H9 (cell line): ENCODE measurements at places on chromosomes 1 and 21.

- H3K36me3 ChIP-seq, result peaks cover 1% of the 10 kb centered on the region; the same call in 1 of the 2 replicates
- H3K4me1 ChIP-seq, result no peaks in the 10 kb centered on the region
- no peak overlapping the region for H3K4me3 ChIP-seq
- H3K27ac ChIP-seq, result no peak overlapping the region
- no peaks in the 10 kb centered on the region for H3K27me3 ChIP-seq
These were observed 469.8 kb upstream of the ZP4 start for GRCh38 chr1:238360474-238360873.

- H3K4me3 ChIP-seq, result no peak overlapping the region
- H3K27me3 ChIP-seq, result no peaks in the 10 kb centered on the region
- peaks cover 65% of the 10 kb centered on the region for H3K36me3 ChIP-seq
- H3K4me1 ChIP-seq, result no peaks in the 10 kb centered on the region
These were observed 20.8 kb downstream of the ATP1B1 start for GRCh38 chr1:169127305-169127704.

- no peak overlapping the region for H3K27ac ChIP-seq
- H3K4me1 ChIP-seq, result peaks cover 23% of the 10 kb centered on the region
- DNase-seq, result no peak
- no peaks in the 10 kb centered on the region for H3K27me3 ChIP-seq
These were observed 11.7 kb downstream of the SRSF4 start for GRCh38 chr1:29169976-29170375.

- H3K27ac ChIP-seq, result no peak overlapping the region
- no peak for DNase-seq
- H3K4me3 ChIP-seq, result no peak overlapping the region
These were observed 57.7 kb downstream of the ATG4C start for GRCh38 chr1:62841587-62842169.

DNA sequence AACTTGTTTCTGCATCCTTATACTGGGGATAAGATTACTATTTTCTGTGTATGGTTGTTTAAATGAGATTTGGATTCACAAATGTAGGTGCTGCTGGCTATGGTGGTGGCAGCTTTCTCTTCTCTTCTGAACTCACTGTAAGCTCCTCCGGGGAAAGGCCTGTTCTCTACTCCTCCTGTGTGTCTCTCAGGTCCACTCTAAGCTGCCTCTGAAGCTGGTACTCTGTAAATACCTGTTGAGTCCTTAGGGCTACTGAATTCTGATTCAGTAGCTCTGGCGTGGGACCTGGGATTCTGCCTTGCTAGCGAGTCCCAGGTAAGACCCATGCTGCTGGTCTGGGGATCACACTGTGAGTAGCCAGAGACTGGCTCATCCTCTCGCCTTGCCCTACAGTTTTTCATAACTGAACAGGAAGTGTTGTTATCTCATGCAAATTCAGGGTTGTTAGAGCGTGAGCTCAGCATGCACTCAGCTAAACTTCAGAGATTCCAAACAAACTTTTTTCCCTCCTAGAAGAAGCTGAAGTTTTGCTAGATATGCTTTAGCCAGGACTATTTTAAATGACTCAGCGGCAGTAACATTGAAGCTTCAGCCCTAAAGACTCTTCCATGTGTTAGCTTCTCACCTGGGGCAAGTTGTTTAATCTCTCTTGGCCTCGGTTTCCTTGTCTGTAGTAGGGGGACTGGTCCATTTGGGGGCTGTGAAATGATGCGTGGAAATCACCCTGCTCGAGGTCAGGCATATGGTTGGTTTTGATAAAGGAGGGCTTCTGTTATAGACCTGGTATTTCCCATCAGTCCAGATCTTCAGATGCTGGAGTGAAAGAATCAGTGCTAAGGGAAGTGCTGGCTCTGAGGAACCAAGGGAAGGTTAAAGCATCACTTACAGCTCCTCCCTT, 271.5 kb upstream of the TMEM51 start:
- no peak overlapping the region for H3K4me3 ChIP-seq
- H3K4me1 ChIP-seq, result no peaks in the 10 kb centered on the region
- DNase-seq, result no peak
- no peaks in the 10 kb centered on the region for H3K27me3 ChIP-seq
- no peak overlapping the region for H3K27ac ChIP-seq

GRCh38 chr1:17930635-17931034, 175.5 kb downstream of the ACTL8 start:
- H3K36me3 ChIP-seq, result no peaks in the 10 kb centered on the region
- no peak overlapping the region for H3K4me3 ChIP-seq
- H3K4me1 ChIP-seq, result no peaks in the 10 kb centered on the region
- no peaks in the 10 kb centered on the region for H3K27me3 ChIP-seq

GRCh38 chr1:192545896-192546521, 29.6 kb upstream of the RGS1 start:
- H3K4me1 ChIP-seq, result no peaks in the 10 kb centered on the region
- H3K4me3 ChIP-seq, result no peak overlapping the region
- DNase-seq, result no peak
- no peaks in the 10 kb centered on the region for H3K27me3 ChIP-seq

DNA sequence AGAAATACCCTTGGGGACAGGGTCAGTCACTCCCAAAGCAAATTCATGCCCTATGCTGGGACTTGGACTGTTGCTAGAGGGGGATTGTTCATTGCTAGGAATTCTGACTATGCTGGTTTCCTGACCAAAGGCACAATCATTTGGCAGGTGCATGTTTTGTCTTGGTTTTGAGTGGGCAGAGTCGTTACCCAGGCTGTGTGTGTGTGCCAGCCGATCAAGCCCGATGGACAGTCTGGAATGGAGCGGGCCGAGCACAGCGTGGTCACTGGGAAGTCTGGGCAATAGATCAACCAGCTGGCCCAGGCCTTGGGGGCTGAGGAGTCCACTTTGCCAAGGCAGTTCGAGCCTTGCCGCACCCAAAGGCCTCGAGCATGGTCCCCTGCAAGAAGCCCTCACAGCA, 60.9 kb downstream of the HTR6 start:
- no peak overlapping the region for H3K27ac ChIP-seq
- H3K36me3 ChIP-seq, result no peaks in the 10 kb centered on the region
- H3K4me1 ChIP-seq, result peaks cover 6% of the 10 kb centered on the region
- H3K27me3 ChIP-seq, result no peaks in the 10 kb centered on the region; the same call in 1 of the 2 replicates

GRCh38 chr21:33199516-33200217, 30.1 kb upstream of the IFNAR2 start:
- H3K27me3 ChIP-seq, result no peaks in the 10 kb centered on the region
- H3K4me3 ChIP-seq, result no peak overlapping the region
- H3K4me1 ChIP-seq, result no peaks in the 10 kb centered on the region
- H3K27ac ChIP-seq, result no peak overlapping the region

GRCh38 chr1:78104322-78104721, 58.6 kb downstream of the GIPC2 start:
- H3K27ac ChIP-seq, result no peak overlapping the region
- no peak overlapping the region for H3K4me3 ChIP-seq
- DNase-seq, result no peak
- no peaks in the 10 kb centered on the region; the same call in 1 of the 2 replicates for H3K4me1 ChIP-seq
- no peaks in the 10 kb centered on the region for H3K27me3 ChIP-seq

GRCh38 chr1:224175617-224176016, 7.4 kb upstream of the DEGS1 start:
- H3K4me1 ChIP-seq, result no peaks in the 10 kb centered on the region
- DNase-seq, result peak; percentile 77
- no peak overlapping the region for H3K27ac ChIP-seq
- no peaks in the 10 kb centered on the region for H3K27me3 ChIP-seq
- H3K36me3 ChIP-seq, result peaks cover 3% of the 10 kb centered on the region; the same call in 1 of the 2 replicates
- peak overlapping the region; percentile 71 for H3K4me3 ChIP-seq

GRCh38 chr21:45570071-45570470, 27.8 kb upstream of the SLC19A1 start:
- peak; percentile 3 for DNase-seq
- no peaks in the 10 kb centered on the region for H3K36me3 ChIP-seq
- H3K27me3 ChIP-seq, result no peaks in the 10 kb centered on the region
- peaks cover 4% of the 10 kb centered on the region; the same call in 1 of the 2 replicates for H3K4me1 ChIP-seq

GRCh38 chr1:211148366-211148765, 14.4 kb upstream of the KCNH1 start:
- no peak overlapping the region for H3K27ac ChIP-seq
- no peaks in the 10 kb centered on the region for H3K27me3 ChIP-seq
- no peaks in the 10 kb centered on the region for H3K36me3 ChIP-seq

DNA sequence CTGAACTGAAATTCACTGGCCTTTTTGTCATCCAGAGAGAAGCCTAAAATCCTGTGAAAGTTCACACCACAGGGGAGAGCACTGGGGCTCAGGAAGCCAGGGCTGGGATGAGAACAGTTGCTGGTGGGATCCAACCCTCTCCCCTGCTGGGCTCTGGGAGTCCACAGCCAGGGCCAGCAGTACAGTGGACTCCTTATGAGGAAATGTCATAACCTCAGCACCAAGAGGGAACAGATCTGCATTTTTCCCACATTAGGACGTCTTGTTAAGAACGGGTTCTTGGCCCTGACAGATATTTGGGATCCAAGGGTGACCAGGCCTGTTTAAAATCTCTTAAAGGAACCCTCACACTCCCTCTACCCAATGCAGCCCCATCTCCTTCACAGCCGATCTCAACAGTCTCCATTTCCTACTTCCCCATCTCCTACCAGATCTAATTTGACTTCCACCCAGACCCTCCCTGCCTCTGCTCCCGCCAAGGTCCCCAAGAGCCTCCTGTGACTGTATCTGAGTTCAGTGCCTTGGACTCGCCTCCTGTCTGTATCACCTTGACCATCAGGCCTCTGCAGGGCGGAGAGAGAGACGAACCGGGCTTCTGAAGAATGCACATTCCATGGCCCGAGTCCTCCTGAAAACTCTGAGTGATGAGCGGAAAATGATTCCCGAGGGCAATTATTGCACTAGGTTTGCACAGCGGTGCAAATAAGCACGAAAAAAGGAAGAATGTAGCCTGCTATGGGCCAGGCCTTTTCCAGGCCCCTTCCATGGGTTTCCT, 159.9 kb downstream of the TRABD2B start:
- no peak for DNase-seq
- no peaks in the 10 kb centered on the region for H3K36me3 ChIP-seq
- no peak overlapping the region for H3K4me3 ChIP-seq
- no peak overlapping the region for H3K27ac ChIP-seq
- H3K27me3 ChIP-seq, result no peaks in the 10 kb centered on the region

GRCh38 chr1:170669586-170670530, 5.9 kb downstream of the PRRX1 start:
- peaks cover 64% of the 10 kb centered on the region for H3K27me3 ChIP-seq
- H3K4me3 ChIP-seq, result no peak overlapping the region
- H3K4me1 ChIP-seq, result peaks cover 2% of the 10 kb centered on the region; the same call in 1 of the 2 replicates
- no peaks in the 10 kb centered on the region for H3K36me3 ChIP-seq

DNA sequence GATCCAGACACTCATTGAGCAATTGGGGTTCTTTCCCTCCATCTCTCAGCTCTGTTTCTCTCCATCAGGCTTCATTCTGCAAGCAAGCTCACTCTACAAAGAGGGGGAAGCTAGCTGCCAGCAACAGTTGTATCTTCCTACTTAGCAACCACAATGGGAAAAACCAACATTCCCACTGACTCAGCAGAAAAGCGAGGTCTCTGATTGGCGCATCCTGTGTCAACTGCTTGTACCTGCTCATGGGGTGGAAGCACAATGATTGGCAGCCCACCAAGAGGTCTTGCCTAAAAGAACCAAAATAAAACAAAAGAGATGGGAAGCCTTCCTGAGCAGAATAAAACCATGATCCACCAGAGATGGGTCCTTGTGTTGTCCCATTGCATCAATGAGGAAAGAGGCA, 4.0 kb upstream of the CDA start:
- H3K27ac ChIP-seq, result no peak overlapping the region
- no peaks in the 10 kb centered on the region for H3K36me3 ChIP-seq
- H3K4me1 ChIP-seq, result no peaks in the 10 kb centered on the region
- peak; percentile 59 for DNase-seq
- no peak overlapping the region for H3K4me3 ChIP-seq

DNA sequence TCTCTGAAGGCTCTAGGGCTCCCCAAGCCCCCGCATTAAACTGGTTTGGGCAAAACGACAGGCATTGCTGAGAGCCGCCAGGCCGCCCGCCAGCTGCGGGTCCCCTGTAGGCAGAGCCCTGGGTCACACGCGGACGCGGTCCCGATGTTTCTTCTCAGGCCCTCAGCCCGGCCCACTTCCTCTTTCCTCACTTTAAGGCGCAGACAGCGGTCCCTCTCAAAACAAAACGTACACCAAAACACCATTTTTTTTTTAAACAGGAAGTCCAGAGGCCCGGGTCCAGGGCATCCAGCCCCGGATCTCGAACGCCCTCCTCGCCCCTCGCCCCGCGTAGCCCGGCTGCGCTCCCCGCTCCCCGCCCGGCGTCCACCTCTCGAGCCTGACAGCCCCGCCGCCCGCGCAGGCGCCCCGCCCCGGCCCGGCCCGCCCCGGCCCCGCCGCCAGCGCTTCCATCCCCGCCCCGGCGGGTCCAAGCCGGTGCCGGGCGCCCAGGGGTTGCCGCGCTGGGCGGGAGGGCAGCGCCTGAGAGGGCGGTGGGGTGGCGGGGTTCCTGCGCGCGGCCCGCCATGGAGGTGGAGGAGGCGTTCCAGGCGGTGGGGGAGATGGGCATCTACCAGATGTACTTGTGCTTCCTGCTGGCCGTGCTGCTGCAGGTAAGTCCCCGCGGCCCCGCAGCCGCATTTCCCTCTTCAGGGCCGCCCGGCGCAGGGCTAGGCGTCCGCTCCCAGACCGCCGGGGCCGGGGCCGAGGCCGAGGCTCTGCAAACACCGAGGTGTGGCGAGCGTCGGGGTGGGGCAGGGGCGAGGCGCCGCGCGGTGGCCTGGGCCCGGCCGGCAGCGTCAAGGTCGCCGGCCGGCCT, at the start of gene SLC22A15:
Gene SLC22A15 (plus strand): TSS at position 452 of the 859 bp plus-strand sequence. CDS start 115 bp downstream, at position 567.
- peak; percentile 72 for DNase-seq
- no peaks in the 10 kb centered on the region for H3K36me3 ChIP-seq
- H3K27me3 ChIP-seq, result no peaks in the 10 kb centered on the region
- no peak within 1 kb of the TSS for H3K27ac ChIP-seq

GRCh38 chr1:121546830-121547591, 362.2 kb downstream of the SRGAP2C start:
- H3K36me3 ChIP-seq, result no peaks in the 10 kb centered on the region
- no peak for DNase-seq
- H3K4me1 ChIP-seq, result no peaks in the 10 kb centered on the region
- H3K27me3 ChIP-seq, result no peaks in the 10 kb centered on the region
- H3K4me3 ChIP-seq, result no peak overlapping the region

GRCh38 chr21:28624626-28625025, 368.1 kb downstream of the LTN1 start:
- DNase-seq, result no peak
- no peak overlapping the region for H3K27ac ChIP-seq
- no peak overlapping the region for H3K4me3 ChIP-seq

- peaks cover 7% of the 10 kb centered on the region; the same call in 1 of the 2 replicates for H3K36me3 ChIP-seq
- H3K4me3 ChIP-seq, result no peak overlapping the region
- no peak overlapping the region for H3K27ac ChIP-seq
- no peaks in the 10 kb centered on the region; the same call in 1 of the 2 replicates for H3K4me1 ChIP-seq
These were observed 80.4 kb downstream of the ADARB1 start for GRCh38 chr21:45154511-45155508.

- H3K4me3 ChIP-seq, result peak overlapping the region; percentile 70
- peaks cover 3% of the 10 kb centered on the region; the same call in 1 of the 2 replicates for H3K4me1 ChIP-seq
- H3K27me3 ChIP-seq, result no peaks in the 10 kb centered on the region
- no peak overlapping the region for H3K27ac ChIP-seq
- DNase-seq, result peak; percentile 73
These were observed 27.7 kb downstream of the STYXL2 start for GRCh38 chr1:167121375-167122120.

DNA sequence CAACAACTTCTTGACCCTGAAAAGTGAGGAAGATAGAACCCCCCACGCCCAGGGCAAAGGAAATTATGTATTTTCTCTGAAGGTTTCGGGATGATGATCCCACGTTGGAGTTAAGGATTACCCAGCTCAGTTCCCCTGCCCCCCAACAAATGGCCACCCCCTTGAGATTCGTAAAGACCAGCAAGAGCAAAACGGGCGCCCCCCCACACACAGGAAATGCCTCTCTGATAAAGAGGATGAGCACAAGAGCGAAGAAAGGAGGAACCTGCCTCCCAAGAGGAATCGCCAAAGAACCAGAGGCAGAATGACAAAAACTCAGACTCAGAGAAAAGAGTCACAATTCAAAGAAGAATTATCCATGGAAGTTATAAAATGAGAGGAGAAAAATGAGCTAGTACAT, 576.9 kb downstream of the MATN1 start:
- H3K27ac ChIP-seq, result no peak overlapping the region
- no peak for DNase-seq
- H3K27me3 ChIP-seq, result no peaks in the 10 kb centered on the region
- no peak overlapping the region for H3K4me3 ChIP-seq
